Stimulated activated naive CD4-positive, alpha-beta T cell (primary cell): ENCODE measurements at places on chromosomes 2 and 18.

DNA sequence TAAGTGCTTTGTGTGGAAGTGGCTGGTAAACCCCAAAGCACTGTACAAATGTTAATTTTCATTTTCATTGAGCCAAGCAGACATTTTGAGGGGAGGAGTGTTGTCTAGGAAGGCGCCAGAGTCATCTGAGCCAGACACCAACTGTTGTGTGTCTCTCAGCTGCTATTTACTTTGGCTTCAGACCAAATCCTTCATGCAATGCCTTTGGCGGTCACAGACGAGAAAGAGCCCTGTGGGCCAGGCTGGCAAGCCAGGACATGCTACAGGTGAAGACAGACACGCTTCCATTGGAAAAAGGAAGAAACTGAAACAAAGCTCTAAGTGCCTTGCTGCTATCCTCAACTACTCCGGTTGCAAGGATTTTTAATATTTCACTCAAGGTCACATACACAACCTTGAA, 115.4 kb upstream of the CDC42EP3 start:
- no peak for DNase-seq

DNA sequence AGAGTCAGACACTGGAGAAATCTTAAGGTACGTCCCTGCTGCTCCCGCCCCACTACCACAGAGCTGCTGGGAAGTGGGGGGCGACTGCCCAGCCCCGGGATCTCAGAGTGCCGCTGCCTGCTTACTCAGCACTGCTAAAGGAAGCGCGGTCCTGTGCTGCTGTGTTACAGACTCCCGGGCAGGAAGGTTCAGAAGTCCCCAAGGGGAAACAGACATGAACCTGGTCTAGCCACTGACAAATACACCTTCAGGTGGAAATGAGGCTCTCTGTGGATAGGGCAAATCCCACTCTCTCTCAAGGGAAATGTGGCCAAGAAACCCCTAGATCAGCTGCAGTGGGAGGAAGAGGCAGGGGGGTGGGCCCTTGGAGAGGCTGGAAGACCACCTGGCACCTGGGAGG, 13.7 kb downstream of the MTERF4 start:
- no peak for DNase-seq

DNA sequence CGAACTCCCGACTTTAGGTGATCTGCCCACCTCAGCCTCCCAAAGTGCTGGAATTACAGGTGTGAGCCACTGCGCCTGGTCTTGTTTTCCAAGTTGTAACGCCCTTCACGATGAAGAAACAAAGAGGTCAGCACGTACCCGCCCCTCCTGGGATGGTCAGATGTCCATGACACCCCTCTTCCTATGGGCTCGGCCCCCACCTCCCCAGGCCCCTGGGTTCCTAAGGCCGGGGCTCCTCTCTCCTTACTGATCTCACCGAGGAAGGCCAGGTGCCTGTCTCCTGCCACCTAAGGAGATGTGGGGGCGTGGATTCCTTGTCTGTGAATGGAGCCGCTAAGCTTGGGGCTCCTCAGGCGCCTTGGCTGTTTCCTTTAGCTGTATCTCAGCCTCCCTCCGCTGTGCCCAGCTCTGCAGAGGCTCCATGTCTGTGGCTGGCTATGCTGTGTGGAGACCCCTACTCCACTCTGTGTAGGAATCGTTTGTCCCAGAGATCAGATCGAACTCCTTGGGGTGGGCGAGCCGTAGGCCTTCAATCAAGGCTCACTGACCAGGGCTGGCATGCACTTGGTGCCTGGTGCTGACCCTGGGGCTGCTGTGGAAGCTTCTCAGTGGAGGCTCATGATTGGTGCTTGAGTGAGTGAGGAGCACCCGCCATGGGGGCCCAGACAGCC, 8.8 kb downstream of the COLEC11 start:
- DNase-seq: no peak

DNA sequence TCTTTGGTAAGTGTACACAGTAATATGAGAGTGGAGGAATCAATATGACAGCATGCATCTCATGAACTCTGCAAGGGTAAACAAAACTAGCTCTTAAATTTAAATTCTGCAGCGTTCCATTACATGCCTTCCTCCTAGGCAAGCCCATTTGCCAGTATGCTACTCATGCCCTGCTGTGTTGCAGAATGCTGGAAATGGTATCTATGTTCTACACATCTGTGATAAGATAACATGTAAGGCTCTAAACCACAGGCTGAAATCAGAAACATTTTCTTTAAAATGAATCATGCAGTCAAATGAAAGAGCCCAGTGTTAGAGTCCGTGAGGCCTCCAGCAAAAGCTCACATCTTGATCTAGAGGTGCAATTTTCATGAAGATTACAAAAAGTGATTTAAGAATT, 112.8 kb upstream of the FN1 start:
- no peak for DNase-seq

DNA sequence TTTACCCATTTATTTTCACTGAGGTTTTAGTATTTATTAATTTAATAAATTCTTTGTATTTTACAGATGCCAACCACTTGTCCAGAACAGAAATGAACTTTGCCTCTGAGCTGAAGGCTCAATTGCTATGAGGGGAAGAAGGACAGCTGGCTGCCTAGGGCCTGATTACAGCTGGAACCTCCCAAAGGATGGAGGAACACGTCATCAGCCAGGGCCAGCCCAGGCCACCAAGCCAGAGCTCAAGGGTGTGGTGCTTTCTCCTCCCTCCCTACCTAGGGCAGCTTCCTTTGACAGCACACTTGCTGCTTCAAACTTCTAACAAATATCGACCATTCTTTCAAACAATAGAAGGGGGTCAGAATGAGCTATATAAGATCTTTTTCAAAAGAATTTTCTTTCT, 19.7 kb upstream of the RIOK3 start:
- no peak for DNase-seq

- DNase-seq: no peak
Measured at GRCh38 chr2:196075196-196075595, 6.6 kb upstream of the DNAH7 start.

GRCh38 chr2:29040552-29040951, 33.8 kb downstream of the PCARE start:
- DNase-seq: no peak

DNA sequence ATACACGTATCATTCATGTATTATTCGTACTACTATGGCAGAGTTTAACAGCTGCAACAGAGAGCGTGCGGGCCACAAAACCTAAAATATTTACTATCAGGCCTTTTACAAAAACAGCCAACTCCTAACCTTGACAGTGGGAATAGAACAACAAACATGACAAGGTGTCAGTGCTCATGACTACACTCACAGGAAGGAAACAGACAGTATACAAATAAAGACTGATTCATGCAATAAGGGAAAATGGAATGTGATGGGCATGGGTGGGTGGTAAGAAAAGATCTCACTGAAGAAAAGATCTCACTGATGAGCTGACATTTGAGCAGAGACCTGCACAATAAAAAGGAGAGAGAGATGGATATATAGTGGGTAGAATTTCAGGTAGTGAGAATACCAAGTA, 347.8 kb downstream of the ALK start:
- no peak for DNase-seq

GRCh38 chr2:218993345-218994315, at the start of gene CRYBA2:
Gene CRYBA2, minus strand, starts transcription at chr2:218993422. Its CDS starts 246 bp downstream, at chr2:218993176.
- no peak for DNase-seq

DNA sequence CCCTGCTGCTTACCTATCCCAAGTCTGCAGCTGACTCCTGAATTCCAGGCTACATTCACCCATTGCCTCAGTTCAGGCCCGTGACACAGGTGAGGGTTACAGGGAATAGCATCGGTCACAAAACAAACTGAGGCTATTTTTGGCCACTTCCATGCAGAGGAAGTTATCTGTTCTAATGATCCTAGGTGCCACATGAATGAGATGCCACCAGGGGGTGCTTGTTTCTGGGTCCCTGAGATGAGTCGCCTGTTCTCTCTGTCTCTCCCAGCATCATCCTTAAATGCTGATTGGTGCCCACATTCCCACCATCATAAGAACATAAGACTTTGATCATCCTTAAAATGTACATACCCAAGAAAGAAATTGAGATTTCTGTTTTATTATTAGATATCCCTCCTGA, 119.0 kb upstream of the CELF4 start:
- DNase-seq: no peak

- DNase-seq: no peak
Measured at GRCh38 chr18:57910134-57910533, 107.0 kb upstream of the ATP8B1 start.
